ENCODE measurements at places on chromosomes 5 and 9.

DNA sequence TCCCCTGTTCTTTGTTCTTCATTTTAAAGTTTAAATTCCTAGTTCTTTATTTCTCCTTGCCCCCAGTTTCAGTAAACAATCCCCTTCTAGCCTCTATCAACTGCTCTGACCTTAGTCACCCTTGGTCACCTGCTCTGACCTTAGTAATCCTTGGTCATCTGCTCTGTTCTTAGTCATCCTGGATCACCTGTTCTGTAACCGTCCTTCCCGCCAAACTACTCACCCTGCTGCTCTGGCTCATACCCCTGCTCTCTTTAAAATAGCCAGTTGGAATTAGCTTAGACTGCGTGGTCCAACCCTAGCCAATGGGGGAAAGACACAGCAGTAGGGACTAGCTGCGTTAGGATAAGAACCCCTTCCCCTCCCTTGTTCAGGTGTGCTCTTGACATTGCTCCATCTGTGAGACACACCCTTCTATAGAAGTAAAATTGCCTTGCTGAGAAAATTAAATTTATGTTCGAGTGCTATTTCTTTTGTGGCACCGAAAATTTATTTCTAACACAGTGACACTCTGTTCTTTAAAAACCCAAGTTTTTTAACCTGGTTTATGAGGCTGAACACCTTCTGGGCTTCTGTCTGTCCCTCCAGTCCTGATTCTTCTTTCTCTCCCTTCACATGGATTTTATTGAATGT lies 3.8 kb downstream of the PRRC1 start:
- DNase-seq: no peak

DNA sequence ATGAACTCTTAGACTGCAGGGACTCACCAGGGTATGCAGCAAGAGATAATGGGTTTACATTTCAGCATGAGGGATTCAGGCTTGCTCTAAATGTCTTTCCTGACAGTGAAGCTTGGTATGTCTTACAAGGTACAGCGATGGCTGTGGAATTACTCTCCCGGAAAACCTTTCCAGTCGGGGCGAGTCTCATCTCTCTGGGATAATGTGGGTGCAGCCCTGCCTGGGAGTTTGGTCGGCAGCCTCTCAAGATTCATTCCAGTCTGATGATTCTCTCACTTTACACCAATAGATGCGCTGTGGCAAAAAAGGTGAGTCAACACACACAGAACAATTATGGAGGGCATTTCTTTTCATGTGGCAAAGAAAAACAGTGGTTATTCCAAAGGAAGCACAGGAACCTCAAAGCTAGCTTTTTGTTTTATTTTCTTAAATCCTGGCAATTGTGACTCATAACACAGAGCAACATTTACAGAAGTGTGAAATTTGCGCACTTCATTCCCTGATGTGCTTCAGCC lies 190.3 kb downstream of the DCP2 start:
- peak; percentile 83 for DNase-seq

- no peak for DNase-seq
Measured at GRCh38 chr5:42761791-42762190, 5.2 kb downstream of the CCDC152 start.

DNA sequence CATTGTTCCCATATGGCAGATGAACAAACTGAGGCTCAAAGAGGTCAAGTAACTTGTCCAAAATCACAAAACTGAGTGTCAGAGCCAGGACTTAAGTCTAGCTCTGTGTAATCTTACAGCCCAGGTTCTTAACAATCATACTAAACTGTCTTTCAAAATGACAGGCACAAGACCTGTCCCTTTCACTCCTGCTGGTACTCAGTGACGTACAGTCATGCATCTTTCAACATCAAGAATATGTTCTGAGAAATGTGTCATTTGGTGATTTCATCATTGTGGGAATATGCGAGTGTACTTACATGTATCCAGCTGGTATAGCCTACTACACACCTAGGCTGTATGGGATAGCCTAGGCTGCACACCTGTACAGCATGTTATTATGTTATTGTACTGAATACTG lies 646.8 kb upstream of the WWC1 start:
- no peak for DNase-seq

GRCh38 chr9:109599131-109599530 lies 101.0 kb upstream of the PTPN3 start:
- no peak for DNase-seq

DNA sequence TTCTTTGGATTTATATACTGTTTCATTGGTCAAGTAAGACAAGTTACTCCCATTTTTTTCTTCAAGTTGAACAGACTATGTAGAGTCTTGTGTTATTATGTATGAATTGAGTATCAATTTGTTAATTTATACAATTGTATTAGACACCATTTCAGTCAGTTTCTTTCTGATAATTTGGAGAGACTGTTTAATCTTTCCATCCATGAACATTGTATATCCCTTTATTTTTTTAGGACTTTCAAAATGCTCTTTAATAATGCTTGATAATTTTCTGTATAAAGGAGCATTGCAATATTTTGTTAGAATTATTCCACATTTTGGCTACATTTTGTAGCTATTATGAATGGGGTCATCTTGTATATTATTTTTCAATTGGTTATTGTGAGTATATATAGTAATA lies 69.1 kb upstream of the PJA2 start:
- no peak for DNase-seq

Data from ACHN (cell line).